Fibroblast of lung (primary cell): ENCODE measurements at places on chromosomes 1 and 21.

DNA sequence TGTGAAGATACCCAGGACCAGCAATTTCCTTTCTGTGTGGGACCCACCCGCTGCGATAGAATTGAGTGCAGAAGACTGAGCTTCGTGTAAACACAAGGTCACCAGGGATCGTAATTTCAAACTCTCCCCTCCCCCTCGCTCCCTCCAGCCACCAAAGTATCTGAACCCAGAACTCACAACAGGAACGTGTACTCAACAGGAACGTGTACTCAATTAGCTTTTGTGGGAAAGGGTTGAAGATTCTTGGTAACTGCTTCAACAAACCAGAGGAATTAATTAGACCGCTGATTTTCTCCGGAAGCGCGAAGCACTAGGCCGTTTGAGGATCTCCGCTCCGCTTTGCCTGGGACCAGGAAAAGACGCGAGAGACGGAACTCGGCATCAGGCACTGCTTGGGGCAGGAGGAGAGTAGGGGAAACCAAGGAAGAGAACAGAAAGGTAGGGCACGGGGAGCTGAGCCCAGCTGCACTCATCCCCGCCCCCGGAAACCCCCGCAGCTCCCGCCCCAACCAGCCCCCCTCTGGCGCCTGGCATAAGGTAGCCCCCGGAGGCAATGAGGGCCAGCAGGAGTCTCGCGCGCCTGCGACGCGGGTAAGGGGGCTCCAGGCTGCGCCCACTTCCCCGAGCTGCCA lies 453 bp downstream of the DRAM2 start:
- peak; percentile 68 for DNase-seq

GRCh38 chr1:195899762-195900352 lies 708.4 kb downstream of the KCNT2 start:
- peak; percentile 36 for DNase-seq

DNA sequence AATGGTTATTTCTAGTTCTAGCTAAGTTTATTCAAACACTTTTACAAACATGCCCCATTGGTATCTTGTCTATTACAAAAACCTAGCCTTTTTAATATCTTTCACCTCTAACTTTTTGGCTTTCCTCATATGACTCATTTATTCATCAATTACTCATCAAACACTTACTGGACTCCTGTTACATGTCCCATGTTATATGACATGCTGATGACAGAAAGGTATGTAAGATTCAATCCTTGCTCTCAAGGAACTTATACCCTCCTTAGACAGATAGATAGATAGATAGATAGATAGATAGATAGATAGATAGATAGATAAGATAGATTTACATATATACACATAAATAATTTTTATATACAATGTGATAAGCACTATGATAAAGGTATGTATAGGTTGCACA lies 33.9 kb upstream of the INSL5 start:
- DNase-seq: no peak

- DNase-seq: peak; percentile 49
Observed at GRCh38 chr1:183106166-183106565, 79.9 kb upstream of the LAMC2 start.

DNA sequence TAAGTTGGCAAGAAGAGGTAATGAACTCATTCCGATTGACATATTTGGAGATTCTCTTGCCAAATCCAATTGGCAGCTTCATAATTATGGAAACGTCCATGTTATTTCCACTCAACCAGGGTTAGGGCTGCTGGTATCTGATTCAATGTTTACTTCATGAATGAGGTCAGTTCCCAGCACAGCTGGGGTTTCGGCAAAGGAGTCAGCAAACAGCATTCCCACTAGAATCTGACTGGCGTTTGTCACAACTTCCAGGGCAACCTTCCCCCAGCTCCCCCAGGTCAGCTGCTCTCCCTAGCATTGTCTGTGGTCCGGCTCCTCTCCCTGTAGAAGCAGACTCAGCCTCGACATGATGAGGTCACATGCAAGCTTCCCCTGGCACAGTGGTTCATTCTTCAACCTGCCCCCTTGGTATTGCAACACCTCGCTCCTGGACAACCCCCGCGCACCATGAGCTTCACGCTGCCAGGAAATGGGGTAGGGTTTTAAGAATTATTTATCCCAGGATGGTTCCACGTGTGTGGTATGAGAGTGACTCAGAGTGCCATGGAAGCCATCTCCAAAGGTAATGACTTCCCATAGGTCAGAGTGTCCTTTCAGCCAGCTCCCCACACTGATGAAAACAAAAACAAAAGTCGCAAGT lies 100.7 kb upstream of the SLC25A33 start:
- DNase-seq: peak; percentile 90

DNA sequence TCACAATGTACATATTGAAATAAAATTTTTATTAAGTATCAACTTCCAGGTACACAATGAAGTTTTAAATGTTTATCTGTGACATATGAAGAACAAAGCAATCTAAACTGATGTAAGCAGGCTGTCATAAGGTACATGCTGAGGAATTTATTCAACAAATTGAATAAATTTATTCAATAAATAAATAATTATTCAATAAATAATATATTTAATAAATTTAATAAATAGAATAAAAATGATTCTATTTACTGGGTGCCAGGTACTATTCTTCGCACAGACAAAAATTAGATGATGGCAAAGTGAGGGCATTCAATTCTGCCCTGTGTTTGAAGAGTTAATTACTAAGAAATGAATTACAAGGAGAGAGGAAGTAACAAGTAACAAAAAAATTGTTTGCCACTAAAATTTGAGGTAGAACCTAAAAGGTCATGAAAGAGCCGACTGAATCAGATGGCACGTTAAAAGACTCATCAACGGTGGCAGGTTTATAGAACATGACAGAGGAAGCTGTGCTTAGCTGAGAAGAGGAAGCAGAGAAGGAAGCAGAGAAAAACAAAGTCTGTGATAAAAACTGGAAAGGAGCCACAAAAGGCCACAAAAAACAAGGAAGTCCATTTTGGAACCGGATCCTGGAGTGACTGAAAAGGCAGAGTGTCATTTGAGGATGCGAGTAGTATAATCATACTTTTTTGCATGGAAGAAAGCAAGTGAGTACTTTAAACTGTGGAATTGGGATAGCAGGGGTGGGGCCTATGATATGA lies 2.2 kb upstream of the USP24 start:
- DNase-seq: no peak

DNA sequence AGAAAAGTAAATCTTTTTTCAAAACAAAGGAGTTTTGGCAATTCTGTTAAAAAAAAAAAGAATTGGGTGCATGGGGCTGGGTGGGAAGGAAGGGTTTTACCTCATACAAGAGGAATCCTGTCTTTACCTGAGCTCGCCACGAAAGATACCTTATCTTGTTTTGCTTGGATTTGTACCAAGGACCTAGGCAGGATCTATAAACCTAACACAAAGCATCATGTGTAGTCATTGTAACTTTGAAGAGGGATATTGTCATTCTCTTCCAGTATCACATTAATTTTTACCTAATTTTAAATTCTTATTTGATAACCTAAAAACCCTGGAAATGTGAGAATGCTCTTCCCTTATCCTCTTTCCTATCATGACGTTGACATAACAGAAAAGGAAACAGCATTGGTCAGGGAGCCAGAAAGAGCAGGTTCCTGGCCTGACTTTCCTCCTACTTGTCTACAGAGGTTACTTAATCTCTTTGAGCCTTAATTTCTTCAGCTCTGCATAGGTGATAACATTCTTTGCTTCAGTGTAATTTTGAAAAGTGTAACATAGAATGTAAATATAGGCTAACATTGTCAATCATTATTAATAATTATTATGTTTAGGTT lies 4.0 kb upstream of the LAMC1 start:
- DNase-seq: peak; percentile 34
